Stimulated activated CD4-positive, alpha-beta T cell treated with anti-CD3 and anti-CD28 coated beads, Interleukin-12 subunit alpha, Interleukin-12 subunit beta, amount 100 ng/mL, for 4 hours (primary cell): ENCODE measurements at places on chromosomes 7 and 10.
A peak's percentile ranks its signal among the peaks of the same experiment; 100 is the strongest.

GRCh38 chr10:103465411-103466179 is 6.9 kb upstream of the CALHM1 start:
- no peak for DNase-seq

- DNase-seq, result no peak
Observed at GRCh38 chr7:16891338-16891737, 9.6 kb upstream of the AGR3 start.

- no peak for DNase-seq
Observed at GRCh38 chr7:35991511-35992232, 161.4 kb upstream of the EEPD1 start.

DNA sequence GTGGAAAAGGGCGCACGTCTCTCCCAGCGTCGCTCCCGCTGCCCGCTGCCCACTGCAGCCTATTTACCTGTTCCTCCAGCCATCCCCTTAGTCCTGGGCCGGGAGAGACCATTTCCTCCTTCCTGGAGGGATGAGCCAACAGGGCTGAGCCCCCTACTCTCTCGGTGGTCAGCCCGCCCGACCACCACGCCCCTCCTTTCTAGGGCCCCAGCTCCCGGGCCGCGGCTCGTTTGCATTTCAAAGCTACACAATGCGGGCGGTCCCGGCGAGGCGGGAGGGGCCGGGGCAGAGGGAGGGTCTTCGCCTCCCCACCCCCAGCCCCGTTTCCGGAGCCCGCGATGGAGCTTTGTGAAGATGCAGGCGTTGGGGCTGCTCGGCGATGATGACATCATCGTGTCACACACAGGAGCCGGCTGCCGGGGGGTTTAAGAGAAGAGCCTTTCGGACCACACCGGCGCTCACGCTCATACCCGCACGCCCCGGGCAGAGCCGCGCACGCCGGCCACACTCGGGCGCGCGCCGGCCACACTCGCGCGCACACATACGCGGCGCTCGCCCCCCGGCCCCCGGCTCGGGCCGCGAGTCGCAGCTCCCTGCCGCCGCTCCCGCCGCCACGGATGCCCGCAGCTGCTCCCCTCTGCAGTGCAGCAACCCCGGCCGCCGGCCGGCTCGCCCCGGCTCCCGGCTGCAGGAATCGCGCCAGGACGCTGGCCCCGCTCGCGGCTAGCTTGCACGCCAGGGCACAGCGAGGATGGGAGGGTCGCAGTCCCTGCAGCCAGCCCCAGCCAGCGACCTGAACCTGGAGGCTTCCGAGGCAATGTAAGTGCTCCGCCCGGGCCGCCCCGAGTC is 107.7 kb upstream of the BTBD16 start:
- no peak for DNase-seq

GRCh38 chr10:102352066-102352715 is 43.3 kb upstream of the NFKB2 start:
- DNase-seq, result peak; percentile 69

DNA sequence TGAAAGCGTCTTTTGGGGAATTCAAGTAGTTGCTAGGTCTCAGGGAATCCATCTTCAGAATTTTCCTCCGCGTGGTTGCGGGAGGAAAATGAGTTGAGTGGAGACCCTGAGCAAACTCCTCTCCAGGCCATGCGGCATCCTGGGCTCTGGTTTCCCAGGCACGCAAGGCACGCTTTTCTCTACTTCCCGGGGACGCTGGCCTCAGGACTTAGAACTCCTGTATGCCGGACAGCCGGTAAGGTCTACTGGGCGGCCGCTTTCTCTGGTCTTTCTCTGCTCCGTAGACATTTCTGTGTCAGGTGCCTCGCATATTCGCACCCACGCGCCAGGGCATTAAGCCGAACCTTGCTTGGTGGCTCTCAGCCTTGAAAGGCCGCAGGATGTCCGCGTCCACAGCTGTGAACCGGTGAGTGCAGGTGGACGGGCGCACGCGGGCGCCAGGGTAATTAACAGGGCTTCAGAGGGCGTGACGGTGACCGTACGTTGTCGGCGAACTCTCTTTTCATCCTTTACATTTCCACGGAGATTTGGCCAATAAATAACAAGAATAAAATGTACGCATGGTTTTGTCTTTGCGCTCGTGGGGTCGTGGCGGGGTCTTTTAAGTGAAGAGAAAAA is 992 bp upstream of the RBM20 start:
- peak; percentile 2 for DNase-seq

- no peak for DNase-seq
Observed at GRCh38 chr7:79308192-79308591, 145.3 kb downstream of the MAGI2 start.

DNA sequence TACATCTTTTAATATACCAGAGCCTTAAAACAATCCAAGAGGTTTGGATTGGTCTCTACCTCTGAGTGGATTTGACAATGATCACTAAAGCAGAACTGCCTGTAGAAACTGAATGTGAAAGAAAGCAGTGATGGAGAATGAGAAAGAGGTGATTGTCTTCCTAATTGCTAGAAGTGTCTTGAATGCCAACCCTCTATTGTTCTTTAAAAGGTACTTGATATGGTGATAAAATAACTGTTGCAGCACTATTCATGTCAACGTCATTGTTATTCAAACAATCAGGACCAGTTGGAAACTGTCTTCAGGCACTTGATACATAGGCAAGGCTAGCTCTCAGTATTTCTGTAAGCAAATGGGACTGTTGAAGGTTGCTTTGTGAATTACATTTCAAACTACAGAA is 47.9 kb upstream of the ITPRID1 start:
- DNase-seq, result no peak

- DNase-seq, result no peak
Observed at GRCh38 chr7:100038326-100038725, 11.2 kb upstream of the ZSCAN21 start.

DNA sequence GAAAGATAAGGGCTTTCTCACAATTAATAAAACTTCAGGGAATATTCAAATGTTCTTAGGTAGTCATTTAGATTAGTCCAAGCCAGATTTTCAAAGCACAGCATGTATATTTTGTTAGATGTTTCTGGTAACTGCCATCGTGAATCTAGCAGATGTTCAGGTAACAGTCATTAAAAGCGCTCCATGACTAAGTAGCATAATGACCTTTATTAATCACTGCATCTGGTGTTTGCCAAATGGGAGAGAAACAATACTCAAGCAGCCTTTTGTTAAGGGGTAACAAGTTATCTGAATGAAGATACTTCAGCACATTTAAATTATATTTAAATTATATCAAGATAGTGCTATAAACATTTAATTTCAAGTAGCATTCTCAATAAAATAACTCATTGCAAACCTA is 47.5 kb downstream of the USP6NL start:
- DNase-seq, result no peak

GRCh38 chr7:47405921-47406800 is 175.8 kb downstream of the TNS3 start:
- no peak for DNase-seq

GRCh38 chr10:52526251-52526823 is 212.3 kb downstream of the DKK1 start:
- no peak for DNase-seq

DNA sequence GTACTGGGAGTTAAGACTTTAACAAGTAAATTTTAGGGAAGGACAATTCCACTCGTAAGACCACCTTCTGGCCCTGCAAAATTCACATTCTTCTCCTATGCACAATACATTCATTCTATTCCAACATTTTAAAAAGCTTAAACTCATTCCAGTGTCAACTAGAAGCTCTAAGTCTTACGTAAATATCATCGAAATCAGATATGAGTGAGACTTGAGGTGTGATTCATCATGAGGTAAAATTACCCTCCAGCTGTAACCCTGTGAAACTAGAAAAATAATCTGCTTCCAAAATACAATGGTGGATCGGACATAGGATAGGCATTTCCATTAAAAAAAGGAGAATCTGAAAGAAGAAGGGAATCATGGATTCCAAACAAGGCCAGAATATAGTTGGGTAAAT is 370.3 kb downstream of the CDC14C start:
- DNase-seq, result no peak

- DNase-seq, result no peak
Observed at GRCh38 chr7:7889791-7890568, 78.6 kb upstream of the GLCCI1 start.

GRCh38 chr10:72175149-72175548 is 40.7 kb upstream of the ANAPC16 start:
- no peak for DNase-seq

- DNase-seq, result no peak
Observed at GRCh38 chr7:101896316-101896715, 78.9 kb downstream of the CUX1 start.

DNA sequence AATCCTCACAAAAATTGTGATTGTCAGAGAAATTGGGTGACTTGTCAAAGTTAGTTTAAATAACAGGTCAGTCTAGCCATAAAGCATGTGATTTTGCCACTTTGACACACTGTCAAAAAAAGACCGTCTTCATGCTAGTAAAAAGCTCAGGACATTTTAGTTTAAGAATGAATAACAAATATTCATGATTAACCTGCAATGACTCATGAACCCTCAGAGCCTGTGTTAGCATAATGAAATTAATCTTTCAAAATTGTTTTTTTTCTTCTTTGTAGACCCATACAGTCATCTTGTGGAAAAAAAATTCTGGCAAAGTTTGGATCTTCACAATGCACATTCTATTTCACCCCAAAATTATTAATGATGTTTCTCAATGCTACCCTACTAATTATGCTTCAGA is 255.2 kb upstream of the POT1 start:
- no peak for DNase-seq

GRCh38 chr7:103551016-103551415 is 105.0 kb upstream of the SLC26A5 start:
- no peak for DNase-seq

- no peak for DNase-seq
Observed at GRCh38 chr7:82284936-82285519, 158.5 kb downstream of the CACNA2D1 start.

DNA sequence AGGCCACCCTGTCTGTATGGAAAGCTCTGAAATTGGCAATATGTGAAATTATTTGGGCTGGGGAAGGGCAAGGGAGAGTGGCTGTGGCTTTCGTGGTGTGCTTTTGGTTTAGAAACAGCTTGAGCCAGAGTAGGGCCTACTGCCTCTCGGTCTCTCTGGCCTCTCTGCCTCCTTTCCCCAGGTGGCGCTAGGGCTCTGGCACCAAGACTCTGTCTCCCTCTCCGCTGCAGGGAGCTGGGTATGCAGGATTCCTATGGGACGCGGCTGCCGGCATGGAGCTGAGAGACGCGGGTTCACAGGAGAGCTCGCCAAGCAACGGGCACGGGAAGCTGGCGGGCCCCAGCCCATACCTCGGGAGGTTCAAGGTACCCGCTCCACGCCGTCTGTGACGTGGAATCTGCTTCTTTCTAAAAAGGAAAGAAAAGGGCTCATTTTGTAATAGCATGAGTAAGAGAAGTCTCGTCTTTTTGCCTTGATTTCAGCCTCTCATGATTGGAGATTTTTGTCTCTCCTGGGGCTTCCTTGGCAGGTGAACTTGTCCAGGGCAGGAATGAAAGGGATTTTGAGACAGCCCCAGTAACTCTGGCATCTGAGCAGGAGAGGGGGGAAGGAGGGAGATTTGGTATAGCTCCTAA is 105.1 kb upstream of the ANLN start:
- DNase-seq, result no peak

DNA sequence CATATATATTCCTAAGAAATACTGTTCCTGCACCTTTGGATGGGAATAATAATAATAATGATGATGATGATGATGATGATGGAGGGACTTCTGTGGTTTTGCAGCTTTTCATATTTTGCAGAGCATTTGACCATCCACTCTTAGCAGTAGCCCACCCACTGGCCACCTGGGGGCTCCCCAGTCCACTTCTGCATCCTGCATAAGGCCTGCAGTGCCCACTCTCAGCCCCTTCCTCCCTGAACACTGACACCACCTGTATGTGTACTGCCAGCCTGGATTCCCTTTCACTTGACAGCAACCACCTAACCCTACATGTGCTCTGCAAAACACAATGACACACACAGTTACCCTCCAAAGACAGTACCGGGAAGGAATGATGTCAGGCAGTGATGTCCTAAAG is 131.4 kb downstream of the ADAM12 start:
- DNase-seq, result no peak

DNA sequence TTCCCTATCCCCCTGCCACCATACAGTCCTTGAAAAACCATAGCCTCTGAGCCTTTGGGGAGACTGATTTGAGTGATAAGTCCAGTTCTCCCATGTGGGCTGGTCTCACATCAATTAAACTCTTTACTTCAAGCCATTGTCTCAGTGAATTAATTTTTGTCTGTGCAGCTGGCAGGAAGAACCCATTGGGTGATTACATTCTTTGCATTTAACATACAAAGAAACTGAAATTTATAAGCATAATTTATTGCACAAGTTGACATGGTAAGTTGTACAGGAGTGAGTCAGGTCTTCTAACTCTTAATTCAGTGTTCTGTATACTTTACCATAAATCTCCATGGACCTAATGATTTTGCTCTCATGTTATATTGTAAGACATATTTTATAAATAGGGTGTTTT is 1613.0 kb upstream of the LRRTM3 start:
- DNase-seq, result no peak

DNA sequence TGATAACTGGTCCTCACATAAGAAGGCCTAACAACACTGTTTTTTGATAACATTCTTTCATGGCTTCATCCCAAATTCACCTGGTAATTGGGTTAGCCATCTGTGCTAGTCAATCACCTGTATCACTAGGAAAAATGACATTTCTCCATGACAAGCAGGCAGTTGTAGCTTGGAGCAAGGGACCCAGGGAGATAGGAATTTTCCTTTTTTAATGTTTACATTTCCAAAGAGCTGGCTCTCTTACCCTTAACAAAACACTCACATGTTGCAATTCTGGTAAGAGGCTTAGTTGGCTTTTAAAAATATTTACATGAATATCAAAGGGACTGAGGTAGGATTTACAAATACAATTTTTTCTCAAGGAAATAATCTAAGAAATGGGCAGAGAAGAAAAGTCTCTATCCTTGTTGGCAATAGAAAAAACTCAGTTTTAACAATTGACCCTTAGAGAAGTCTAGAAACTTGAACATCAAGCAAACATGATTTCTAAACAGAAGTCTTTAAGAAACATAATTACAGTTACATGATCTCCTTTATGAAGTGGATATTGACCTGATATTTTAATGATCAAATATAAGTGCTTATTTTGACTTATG is 16.1 kb upstream of the AKR1C1 start:
- DNase-seq, result no peak

- no peak for DNase-seq
Observed at GRCh38 chr10:69446229-69446628, 5.0 kb upstream of the TSPAN15 start.

DNA sequence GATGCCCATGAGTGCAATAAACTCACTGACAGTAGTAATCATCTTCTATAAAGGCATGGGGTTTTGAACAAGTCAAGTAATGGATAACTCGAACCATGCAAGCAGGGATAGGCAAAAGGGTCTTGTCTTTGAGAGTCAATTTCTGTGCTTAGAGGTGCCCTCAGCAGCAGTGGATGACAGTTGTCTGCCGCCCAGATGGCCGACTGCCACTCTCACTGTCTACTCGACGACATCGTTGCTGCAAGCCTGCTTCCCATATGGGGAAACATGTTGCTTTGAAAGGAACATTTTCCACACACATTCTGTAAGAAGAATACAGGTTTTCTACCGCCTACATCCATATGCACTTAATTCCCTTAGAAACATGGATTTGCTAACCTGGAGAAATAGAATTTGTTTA is 236.3 kb upstream of the DKK1 start:
- no peak for DNase-seq

GRCh38 chr10:128766915-128767314 is 640.7 kb upstream of the MKI67 start:
- no peak for DNase-seq
